HAP-1 (cell line): ENCODE measurements at places on chromosomes 3 and 15.
A peak's percentile ranks its signal among the peaks of the same experiment; 100 is the strongest.

DNA sequence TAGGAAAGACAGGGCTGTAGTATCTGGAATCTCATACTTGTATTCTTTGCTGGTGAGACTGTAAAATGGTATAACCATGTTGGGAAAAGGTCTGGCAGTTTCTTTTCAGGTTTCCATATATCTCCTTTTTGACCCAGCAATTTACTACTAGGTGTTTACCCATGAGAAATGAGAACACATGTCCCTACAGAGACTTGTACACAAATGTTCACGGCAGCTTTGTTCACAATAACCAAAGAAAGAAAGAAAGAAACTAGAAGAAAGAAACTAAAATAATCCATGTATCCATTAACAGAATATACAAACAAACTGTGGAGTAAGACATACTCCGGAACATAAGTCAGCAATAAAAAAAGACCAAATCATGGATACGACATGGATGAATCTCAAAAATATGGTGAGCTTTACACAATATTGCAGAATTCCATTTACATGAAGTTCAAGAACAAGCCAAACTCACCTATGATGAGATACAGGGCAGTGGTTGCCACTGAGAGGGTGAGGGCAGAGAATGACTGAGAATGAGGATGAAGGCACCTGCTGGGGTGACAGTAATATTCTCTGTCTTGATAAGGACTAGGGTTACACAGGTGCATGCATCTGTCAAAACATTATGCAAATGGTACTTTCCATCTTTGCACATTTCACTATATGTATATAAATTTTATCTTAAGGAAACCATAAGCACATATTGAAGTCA, 2.7 kb downstream of the RFTN1 start:
- no peak for DNase-seq

DNA sequence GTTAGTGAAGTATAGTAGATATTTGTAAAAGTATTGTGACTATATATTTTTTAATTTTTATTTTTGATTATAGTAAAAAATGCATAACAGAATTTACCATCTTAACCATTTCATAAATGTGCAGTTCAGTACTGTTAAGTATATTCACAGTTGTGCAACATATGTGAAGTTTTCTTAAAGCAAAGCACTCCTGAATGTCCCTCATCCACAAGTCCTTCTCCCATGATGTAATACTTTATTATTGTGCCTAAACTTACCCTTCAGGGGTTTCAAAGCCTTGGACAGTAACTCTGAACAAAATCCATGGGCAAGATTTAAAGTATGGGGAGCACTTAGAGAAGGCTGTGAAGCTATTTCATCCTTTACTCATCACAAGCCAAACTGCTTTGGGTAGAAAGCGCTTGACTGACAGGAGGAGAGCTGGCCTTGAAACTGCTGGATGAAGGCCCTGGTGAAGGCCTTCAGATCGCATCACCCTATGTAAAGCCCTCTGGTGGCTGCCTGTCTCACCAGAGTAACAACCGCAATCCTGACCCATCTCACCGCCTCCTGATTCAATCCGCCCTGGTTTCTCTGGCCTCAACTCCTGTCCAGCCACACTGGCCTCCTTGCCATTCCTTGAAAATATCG, 28.0 kb downstream of the LSM3 start:
- no peak for DNase-seq

DNA sequence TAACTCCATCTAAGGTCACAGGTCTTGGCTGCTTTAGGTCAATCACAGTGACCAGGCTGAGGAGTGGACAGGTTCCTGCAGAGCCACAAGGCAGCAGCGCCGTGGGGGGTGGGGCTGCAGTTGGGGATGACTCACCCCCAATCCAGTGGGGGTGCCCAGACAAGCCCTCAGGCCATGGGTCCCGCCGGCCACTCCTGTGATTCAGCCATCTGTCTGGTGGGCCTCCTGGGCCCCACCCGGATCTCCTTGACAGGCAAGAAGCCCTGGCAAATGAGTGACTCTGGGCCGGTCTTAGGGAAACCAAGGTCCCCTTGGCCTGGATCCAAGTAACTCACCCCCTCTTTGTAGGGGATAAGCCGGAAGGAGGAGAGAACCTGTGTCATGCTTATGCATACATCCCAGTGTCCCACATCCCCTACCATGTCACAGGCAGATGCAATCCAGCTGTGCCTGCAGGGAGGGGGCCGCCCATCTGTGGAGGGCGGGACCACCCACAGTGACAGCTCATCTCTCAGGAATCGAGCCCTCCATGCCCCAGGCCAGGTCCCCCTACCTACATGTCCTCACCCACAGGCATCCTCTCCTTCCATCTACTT, 495 bp upstream of the COL7A1 start:
- DNase-seq, result peak; percentile 38

DNA sequence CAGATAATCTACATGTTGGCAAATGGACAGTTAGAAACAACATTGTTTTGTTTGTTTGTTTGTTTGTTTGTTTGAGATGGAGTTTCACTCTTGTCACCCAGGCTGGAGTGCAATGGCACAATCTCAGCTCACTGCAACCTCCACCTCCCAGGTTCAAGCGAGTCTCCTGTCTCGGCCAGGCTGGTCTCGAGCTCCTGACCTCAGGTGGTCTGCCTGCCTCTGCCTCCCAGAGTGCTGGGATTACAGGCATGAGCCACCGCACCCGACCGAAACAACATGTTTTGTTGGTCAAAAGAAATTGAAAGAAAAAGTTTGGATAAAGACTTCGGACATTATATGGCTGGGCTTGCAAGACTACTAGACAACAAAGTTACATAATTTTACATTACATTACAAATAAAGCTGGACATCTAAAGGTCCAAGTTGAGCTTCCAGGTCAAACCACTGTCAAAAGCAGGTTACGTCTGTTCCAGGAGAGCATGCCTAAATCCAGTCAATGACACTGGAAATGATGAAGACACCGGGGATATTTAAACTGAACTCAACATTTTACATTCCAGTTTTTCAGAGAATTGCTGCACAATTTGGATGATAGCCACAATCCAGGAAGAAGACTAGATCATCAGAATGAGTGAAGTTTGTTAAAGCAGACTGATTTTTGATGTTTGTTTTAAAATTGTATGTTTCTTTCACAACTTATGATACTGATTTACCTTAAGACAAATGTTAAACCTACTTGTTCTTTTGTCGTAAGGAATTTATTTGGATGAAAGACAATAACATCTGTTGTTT, 18.6 kb downstream of the SERP1 start:
- DNase-seq, result no peak

DNA sequence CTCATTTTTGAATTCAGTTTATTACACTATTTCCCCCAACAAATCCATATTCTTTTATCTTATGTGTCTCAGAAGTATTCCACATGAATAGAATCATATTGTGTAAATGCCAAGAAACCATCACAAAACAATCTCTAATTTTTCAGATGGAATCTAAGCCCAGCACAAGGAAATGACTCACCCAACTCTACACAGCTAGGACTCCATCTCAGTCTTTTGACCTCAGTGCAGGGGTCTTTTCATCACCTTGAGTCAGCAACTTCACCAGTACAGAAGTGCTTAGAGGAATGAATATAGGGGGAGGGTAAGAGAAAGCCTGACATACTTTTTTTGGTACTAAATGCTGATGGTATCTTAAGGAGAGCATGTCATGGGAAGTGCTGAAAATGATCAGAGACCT, 169.3 kb upstream of the LRRN1 start:
- no peak for DNase-seq

DNA sequence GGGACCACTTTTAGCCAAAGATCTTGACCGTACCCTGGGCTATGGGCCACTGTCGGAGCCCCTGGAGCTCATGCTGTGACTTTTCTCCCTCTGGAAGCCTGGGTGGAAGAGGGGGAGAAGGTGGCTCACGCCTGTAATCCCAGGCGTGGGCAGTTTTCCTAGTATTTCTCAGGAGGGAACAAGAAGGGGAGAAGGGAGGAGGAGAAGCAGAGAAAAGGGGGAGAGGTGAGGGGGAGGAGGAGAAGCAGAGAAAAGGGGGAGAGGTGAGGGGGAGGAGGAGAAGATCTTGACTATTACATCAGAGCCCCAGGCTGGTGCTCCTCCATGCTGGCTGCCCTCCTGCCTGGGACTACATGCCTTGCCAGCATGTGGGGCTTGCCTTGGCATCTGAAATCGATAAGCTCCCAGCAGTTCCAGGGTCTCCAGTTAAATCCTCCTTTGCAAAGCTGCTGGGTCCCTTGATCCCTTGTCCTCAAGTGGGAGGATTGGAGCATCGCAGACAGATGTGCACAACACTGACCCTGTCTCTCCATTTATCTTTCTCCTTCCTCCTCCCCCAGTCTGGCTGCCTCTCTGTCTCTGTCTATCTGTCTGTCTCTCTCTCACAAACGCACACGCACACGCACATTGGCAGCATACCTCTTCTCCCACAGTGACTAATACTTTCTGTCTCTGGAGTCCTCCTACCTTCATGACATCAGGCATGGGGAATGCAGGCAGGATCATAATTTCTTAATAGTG, 41.6 kb downstream of the MRAS start:
- no peak for DNase-seq

- no peak for DNase-seq
Observed at GRCh38 chr15:80942746-80943565, 46.7 kb downstream of the MESD start.

- no peak for DNase-seq
Observed at GRCh38 chr3:176789281-176789705, 408.0 kb downstream of the TBL1XR1 start.
